ENCODE measurements at places on chromosomes 12 and 14. TPM values are rescaled to one million over a fixed set of nuclear protein-coding genes. Genes with fewer than 3 reads are reported as not detected.

Gene ERH
- 188 TPM for total RNA-seq

Gene ASCL1
- not detected for total RNA-seq

Gene CLEC12A
- not detected for total RNA-seq

Gene AKAP5
- 3.2 TPM for total RNA-seq

Gene ESR2
- total RNA-seq: 0.08 TPM

Gene ADAM20
- 2.1 TPM for total RNA-seq

Gene DNAJC22
- total RNA-seq: 0.10 TPM

Gene WNT5B
- 2.7 TPM for total RNA-seq

Measured in GM23338 (cell line).